ENCODE measurements at places on chromosomes 2 and 18.

DNA sequence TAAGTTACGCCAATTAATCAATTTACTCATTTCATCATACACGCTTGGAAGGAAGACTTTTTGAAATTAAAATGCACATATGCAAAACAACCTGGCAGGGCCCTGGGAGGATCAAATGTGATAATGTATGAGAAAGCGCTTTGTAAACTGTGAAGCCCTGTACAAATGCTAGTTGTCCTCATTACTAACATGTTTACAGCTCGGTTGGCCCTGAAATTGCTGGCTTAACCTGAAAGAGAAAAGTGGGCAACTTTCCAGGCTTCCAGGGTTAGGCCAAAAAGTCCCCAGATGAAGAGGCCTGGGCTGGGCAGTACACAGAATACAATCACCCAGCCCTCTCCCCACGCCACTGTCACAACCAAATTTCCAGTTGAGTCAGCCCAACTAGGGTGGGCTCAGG is 60.2 kb downstream of the DNMT3A start:
- DNase-seq = no peak

DNA sequence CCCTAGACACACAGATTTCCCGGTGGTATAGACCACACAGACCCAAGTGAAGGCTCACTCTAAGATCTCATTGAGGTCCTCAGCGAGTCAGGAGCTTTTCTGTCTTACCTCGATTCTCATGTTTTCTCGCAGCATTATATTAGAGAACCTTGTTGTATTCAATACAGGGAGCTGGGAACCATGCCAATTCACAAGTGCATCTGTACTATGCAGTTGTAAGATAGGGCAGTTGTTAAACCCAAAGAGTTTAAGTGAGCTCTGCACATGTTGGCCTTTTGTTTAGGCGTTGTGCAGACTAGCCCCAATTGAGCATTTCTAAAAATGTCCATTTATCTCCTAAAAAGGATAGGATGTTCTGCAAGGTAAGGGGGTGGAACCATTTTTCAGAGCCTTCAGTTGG is 59.6 kb downstream of the FEZ2 start:
- peak; percentile 76 for DNase-seq

DNA sequence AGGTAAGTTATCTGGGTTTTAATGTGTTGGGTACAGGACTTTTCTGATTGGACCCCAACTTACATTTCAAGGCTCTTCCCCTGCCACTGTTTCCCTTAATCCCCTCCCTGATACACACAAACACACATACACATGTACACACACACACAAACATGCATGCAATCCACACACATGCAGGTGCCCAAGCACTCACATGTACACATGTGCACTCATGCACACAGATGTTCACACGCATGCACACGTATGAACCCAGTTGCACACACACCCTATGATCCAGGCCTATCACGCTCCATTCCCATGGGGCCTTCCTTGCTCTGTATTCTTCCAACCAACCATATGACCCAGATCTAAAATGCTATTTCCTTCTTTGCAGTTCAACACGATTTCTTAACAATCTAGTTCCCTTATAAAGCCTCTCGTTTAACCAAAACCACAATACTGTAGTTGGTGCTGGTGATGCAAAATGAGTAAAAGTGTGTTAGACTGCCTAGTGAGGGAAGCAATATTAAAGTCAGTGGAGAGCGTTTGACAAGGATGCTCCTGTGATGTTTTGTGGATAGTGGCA is 11.1 kb downstream of the SERPINB8 start:
- DNase-seq = no peak

DNA sequence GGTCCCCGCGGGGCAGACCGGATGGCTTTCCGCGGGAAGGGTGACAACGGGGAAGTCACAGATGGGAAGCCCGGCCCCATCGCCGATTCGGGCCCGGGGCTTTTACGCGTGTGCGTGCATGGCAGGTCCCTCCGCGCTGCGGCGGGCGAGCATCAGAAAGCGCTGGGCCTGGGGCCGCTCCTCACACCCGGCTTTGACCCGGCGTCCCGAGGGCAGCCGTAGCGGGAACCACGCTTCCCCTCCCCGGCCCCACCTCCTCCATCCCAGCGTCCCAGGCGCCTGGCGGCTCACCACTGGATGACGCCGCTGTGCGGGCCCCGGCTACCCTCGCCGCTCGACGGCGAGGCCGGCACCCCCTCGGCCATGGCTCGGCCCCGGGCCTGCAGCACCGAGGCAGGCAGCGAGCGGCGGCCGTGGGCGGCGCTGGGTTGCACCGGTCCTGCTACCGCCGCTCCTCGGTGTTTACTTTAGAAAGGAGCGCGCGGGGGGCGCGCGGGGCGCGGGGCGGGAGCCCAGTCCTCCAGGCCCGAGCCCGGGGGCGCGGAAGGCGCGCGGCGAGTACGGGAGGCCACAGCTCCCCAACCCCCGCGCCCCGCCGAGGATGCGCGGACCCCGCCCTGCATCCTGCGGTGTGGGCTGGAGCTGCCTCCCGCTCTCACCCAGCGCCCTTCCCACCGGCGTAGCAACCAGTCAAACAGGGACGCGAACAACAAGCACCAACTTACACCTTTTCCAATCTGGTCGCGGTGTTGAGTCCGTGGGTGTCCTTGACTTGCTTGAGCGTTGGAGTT is 806 bp downstream of the RFX8 start:
- peak; percentile 1 for DNase-seq

DNA sequence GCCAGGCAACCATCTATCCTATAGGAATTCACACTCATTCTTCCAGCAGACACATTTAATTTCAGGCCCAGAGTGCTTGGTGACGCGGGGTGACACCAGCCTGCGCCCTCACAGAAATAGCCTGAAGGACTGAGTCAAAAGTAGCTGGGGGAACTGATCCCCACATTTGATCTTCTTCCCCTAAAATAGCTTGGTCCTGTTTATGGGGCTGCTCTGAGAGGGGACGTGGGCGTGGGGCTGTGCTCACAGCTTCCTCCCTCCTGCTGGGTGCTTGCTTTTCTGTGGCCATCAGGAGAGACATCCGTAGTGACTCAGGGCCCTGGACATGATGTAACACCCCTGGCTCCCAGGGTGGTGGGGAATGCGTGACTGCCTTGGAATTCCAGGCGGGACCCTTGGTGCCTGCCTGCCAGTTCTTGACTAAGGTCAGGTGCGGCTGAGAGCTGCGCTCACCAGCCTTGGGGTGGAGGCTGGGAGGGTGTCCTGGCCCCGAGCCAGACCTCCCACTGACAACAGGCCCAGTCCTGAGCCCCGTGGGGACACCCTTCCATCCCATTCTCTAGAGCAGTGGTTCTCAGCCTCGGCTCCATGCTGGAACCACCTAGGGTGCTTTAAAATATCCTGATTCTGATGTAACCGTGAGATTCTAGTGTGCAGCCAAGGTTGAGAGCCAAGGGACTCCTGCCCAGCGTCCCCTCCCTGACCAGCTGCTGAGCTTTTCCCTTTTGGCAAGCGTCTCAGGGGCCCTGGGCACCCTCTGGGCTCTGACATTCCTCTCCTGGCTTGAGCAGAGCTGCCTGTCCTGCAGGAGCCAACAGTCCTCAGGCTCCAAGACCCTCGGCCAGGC is 47.4 kb upstream of the SMAD7 start:
- DNase-seq = peak; percentile 39

DNA sequence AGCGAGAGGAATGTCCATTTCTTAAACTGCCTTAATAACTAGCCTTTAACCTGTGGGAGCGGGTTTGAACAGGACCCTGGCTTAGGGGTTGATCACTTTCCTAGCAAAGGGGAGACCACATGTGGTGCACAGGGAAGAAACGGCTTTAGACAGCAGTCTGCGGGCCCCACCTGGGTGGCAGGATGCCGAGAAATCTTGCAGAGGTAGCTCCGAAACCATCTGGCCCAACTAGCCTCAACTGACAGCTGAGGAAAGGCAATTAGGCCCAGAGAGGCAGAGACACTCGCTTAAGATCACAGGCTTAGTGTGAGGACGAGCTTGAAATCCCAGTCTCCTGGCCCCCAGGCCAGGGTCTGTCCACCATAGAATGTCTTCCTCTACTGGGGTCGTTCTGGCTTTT is 89.8 kb downstream of the MRO start:
- DNase-seq = no peak

- DNase-seq = no peak
These were observed 73.1 kb upstream of the DNMT3A start for GRCh38 chr2:25414781-25415180.

DNA sequence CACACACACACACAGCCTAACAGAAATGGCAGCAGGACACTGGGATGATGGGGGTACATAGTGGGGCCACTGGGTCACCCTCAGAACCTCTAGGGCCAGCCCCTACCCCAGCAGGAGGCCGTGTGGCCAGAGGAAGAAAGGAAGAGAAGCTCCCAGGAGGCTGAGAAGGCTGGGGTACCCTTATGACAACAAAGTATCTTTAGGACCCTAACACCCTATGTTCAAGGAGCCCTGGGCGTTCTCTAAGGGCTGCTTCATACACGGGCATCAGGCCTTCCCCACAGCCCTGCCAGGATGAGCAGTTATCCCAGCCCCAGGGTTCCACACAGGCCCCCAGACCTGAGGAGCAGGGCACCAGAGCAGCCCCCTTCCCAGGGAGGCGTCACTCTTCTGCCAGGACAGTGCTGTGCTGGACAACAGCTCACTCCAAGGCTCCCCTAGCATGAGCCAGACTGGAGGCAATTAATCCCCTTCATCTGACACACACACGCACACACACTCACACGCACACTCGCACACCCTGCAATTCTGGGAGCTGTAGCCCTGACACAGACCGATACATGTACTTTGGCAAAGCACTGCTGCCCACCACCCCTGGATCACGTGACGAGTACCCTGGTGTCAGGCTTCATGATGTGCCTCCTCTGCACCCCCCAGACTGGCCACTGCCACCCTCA is 163.6 kb downstream of the TNS1 start:
- no peak for DNase-seq

DNA sequence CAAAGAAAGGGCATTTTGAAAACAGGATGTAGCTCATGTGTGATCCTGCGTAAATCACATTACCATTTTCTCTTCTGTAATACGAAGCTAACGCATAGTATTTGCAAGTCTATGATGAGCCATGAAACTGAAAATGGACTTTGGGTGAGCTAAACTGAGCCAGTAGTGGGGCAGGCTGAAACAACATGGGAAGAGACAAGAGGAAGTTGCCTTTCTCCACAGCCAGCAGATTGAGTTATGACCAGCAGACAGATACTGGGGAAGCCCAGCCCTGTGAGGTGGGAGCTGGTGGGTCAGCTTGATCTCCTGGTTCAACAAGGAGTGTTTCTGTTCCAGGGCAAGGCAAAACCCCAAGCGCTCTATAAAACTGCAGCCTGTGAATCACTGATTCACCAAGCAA is 11.8 kb downstream of the CYRIA start:
- no peak for DNase-seq

DNA sequence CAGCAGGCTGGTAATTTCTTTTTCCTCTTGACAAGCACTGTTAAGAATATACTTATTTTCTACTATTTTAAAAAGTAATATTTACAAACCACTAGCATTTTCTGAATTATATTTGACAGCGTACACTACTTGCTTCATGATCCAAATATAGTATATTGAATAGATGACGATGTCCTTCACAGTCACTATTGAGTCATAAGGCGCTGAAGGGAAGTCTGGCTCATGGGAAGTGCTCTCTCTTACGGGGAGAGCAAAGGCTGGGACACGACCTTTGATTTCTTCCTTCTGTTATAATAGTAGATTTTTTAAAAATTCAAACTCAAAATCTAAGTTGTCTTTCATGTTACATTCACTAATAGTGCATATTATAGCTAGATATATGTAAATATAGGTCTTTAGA is 357.1 kb downstream of the SOCS6 start:
- no peak for DNase-seq

DNA sequence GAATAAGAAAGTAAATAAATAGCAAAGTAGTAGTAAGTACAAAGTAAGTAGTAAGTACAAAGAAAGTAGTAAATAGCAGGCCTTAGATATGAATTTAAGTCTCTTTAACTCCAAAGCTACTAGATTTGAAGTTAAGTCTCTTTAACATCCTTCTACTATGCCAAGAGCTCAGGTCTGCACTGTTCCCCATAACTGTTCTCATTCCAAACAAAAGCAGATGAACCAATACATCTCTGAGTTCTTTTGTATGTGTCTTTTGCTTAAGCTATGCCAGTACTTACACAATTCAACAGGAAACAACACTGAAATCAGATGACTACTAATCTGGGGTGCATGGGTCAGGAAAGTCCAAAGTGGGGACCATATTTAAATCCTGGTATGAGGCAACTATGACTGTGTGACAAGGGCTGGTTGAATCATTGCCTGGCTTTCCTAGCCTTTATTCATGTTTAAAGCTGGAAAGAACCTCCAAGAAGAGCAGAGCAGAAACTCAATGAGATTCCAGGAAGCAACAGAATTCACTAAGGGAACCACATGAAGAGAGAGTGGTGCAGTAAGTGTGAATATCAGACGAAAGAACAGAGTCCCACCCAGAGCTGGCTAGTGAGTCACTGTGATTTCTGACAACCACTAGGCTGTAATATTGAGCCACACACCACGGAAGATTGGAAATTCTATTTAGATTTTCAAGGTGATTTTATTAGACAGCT is 51.0 kb upstream of the CYP26B1 start:
- no peak for DNase-seq

DNA sequence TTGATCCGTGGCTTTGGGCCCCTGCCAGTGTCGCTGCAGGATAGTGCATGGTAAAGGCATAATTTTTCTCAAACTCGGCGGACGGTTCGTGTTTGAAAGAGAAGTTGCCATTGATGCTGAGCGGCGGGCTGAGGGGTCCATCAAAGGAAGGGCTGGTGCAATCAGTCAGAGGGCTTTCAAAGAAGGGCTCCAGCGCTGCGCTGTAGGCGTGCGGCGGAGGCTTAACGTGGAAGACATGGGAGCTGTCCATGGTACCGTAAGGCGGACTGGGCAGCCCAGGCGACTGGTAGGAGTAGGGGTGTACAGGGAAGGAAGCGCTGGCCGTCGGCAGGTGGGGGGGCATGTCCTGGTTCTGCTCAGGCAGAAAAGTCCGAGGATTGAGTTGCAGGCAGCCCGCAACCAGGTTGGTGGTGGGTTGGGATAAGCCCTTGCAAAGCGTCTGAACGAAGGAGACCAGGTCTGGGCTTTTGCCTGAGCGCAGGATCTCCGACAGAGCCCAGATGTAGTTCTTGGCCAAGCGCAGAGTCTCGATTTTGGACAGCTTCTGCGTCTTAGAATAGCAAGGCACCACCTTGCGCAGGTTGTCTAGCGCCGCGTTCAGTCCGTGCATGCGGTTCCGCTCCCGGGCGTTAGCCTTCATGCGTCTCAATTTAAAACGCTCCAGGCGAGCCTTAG is 2.3 kb downstream of the NEUROD1 start:
- no peak for DNase-seq

DNA sequence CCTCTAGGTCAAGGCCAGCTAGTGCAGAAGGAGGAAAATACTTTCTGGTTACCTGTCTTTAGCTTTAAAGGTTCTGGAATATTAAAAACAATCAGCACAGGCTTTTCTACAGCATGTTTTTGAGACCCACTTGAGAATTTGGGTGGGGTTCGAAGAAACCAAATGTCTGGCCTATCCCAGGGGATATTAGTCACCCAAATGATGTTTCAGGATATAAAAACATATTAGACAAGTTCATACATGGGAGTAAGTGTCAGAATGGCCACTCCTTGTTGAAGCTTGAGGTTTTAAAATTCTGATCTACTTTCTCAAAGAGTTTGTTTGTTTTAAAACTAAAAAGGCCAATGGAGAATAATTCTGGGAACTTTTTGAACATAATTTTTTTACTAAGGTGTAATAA is 158.6 kb upstream of the DLX2 start:
- no peak for DNase-seq

GRCh38 chr2:111647359-111647758 is 236.6 kb downstream of the ANAPC1 start:
- DNase-seq = no peak

All from DMS153 (cell line).